ENCODE measurements at places on chromosomes 12 and 14.

DNA sequence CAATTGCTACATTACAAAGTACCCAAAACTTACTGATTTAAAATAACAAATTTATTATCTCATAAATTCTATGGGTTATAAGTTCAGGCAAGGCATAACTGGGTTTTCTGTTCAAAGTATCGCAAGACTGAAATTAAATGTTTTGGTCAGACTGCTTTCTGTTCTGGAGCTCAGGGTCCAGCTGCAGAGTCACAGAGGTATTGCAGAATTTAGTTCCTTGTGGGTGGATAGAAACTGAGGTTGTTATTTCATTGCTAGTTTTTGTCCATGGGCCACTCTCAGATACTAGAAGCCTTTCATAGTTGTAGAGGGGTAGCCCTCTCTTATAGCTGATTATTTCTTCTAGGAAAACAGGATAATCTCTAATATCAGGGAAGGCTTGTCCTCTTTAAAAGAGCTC is 467.9 kb downstream of the TRHDE start:
- DNase-seq, result no peak

- DNase-seq, result no peak
Observed at GRCh38 chr12:53145383-53146260, 34.9 kb upstream of the ZNF740 start.

GRCh38 chr12:130711756-130712155 is 4.3 kb downstream of the RIMBP2 start:
- DNase-seq, result no peak

- no peak for DNase-seq
Observed at GRCh38 chr12:50551866-50552265, 47.1 kb downstream of the DIP2B start.

GRCh38 chr12:45298721-45299692 is 83.1 kb downstream of the ANO6 start:
- no peak for DNase-seq

- no peak for DNase-seq
Observed at GRCh38 chr12:86741531-86741930, 485.3 kb upstream of the MGAT4C start.

DNA sequence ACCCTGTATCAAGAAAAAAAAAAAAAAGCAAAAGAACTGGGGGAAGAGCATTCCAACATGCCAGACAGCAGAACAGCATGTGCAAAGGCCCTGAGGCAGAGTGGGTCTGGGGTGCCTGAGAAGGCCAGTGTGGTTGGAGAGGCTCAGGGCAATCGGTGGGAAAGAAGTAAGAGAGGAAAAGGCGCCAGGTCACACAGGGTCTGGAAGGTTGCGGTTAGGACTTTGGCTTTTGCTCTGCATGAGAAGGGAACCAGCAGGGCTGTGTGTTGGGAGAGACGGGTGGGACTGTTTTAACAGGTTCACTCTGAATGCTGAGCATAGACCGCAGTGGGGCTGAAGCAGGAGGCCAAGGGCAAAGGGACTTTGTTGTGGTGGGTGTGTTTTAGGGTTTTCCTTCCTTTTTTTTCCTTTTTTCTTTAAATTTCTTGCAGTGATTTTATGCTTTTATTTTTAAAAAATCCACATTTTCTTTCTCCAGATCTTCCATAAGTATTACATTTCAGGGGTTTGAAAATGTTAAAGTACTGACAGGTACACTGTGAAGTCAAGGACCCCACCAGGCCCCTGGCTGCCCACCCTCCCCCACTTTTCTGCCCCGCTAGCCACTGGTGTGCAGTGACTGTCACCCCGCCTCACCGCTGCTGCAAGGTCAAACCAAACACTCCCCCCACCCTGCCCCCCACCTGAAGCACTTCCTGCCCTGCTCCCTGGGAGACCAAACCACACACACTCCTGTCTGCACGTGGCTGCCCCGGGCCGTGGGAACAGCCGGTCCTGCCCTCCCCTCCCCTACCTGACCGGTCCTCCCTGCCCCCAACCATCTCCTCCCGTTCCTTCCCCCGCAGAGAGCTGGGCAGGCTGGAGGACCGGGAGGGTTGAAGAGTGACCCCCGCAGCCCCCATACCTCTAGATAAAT is 30.0 kb downstream of the DTX1 start:
- peak; percentile 14 for DNase-seq

DNA sequence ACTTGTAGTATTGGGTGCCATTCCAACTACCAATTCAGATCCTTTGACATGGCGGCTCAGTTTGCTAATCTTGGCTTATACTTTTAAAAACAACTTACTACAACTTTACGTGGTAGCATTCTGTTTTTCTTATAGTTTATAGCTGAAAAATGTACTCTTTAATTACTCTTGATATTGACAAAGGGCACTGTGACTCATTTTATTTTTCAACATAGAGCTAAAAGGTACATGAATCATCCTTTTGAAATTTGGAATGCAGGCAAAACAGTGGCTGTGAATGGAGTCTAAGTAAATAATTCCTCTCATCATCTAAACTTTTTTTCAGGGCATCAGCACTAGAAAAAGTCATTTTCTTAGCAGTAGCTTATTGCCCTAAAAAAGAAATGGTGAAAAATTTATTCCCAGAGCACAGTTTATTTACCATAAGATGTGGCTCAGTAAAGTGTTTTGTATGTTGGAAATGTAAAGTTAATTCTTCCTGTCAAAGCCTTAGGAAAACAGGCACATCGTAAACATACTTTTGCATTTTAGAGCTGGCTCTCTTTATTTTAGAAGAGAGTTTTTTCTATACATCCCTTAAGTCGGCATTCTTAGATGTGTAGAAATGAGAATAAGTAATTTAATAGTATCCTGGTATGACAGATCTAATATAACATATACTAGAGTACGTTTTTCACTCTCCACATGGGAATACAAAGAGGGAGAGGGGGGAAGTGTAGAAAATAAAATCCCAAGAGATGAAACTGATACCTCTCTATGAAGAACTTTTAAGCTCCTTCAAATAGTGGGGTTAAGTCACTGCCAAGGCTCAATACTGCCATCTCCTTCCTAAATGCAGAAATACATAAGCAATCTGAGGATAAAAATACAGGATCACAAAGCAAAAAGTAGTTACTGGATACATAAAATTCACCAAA is 55.2 kb downstream of the SLC25A21 start:
- no peak for DNase-seq

- DNase-seq, result no peak
Observed at GRCh38 chr12:112844814-112845565, 53.4 kb downstream of the RPH3A start.

DNA sequence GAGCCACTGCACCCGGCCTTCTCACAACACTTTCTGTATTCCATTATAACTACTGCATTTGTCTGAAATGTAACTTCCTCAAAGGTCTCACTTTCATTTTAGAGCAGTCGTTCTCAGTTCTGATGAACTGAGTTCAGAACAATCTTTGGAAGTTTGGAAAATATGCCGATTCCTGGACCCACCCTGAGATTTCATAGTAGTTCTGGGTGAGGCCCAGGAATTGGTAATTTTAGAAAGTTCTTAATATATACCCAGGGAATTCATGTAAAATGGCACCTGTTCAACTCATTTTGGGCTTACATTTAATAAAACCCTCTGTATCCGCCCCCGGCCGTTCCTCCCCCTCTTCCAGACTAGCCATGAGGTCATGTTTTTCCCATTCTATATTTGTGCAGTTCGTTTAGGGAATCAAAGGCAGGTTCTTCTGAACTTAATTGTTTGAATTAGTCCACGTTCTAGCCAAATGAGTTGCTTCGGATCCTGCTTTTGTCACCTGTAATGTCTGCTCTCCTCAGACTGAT is 5.9 kb downstream of the GSG1 start:
- DNase-seq, result no peak

- no peak for DNase-seq
Observed at GRCh38 chr14:23364164-23365035, 572 bp downstream of the EFS start.

DNA sequence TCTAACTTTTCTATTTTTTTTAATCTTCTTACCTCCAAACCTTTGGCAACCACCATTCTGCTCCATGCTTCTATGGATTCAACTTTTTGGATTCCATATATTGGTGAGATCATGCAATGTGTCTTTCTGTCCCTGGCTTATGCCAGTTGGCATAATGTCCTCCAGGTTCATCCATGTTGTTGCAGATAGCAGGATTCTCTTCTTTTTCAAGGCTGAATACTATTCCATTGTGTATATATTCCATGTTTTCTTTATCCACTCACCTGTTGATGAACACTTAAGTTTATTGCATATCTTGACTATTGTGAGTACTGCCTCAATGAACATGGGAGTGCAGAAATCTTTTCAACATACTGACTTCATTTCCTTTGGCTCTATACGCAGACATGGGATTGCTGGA is 21.2 kb upstream of the SLC38A4 start:
- no peak for DNase-seq

- no peak for DNase-seq
Observed at GRCh38 chr14:77574446-77575115, 41.9 kb downstream of the SPTLC2 start.

Data from activated CD4-positive, alpha-beta T cell treated with anti-CD3 and anti-CD28 coated beads, Interleukin-2, Interleukin-6, amounts not matched to agents 100 ng/mL and 50 ng/mL, durations not matched to agents 16 hours and 8 hours (primary cell).